ENCODE measurements at places on chromosomes 4 and X.

DNA sequence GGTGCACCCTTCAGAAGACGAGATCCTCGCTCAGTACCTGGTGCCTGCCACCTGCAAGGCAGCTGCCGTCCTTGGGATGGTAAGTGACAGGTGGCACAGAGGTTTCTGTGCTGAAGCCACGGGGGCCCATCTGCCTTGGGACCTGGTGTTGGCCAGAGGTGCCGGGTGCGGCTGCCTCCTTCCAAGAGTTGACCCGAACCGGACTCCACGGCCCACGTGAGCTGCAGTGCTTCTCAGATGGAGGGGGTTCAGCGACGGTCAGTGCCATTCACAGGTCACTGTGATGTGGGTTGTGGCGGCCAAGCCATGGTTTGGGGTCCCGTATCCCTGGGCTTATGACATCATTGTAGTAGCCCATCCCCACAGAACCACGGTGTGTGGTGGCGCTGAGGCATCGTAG, 19.0 kb upstream of the MSANTD1 start:
- no peak for DNase-seq

- no peak for DNase-seq
These were observed 61.1 kb upstream of the VAMP7 start for GRCh38 chrX:155819966-155820491.

GRCh38 chr4:138611721-138612120, 369.6 kb upstream of the SLC7A11 start:
- DNase-seq = no peak

DNA sequence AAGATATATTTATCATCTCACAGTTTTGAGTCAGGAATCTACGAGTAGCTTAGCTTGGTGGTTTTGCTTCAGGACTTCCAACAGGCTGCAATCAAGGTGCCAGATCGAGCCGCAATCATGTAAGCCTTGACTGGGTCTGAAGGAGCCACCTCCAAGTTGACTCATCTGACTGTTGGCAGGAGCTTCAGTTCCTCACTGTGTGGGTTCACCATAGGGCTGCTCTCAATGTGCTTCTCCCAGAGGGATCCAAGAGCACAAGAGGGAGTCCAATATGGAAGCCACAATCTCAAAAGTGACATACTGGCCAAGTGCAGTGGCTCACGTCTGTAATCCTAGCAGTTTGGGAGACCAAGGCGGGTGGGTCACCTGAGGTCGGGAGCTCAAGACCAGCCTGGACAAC, 26.5 kb downstream of the DCHS2 start:
- DNase-seq = no peak

GRCh38 chr4:23166407-23166806, 473.7 kb downstream of the GBA3 start:
- DNase-seq = no peak

DNA sequence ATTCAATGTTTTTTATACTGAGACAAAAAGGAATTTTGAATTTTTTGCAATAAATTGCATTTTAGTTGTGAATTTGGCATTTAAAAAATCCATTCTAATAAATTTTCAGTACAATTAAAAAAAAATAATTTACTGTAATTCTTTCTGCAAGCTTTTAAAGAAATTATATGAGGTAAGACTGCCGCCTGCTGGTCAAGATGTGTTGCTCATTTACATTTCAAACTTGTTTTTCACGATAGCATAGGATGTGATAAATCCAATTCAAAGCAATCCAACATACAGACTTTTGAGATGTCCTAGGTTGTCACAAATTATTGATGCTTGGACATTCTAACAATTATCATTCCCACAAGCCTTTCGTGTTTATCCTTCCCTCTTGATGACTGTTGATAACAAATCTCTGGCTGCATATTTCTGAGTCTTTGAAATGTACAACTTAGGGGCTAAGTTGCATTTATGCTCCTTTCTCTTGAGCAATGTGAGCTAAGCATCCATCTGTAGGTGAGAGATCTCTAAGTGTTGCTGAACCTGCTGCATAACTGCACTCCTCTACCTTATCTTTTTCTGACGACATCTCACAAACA, 21.7 kb upstream of the MFAP3L start:
- no peak for DNase-seq

GRCh38 chrX:31038575-31039326, 33.1 kb downstream of the FTHL17 start:
- no peak for DNase-seq

DNA sequence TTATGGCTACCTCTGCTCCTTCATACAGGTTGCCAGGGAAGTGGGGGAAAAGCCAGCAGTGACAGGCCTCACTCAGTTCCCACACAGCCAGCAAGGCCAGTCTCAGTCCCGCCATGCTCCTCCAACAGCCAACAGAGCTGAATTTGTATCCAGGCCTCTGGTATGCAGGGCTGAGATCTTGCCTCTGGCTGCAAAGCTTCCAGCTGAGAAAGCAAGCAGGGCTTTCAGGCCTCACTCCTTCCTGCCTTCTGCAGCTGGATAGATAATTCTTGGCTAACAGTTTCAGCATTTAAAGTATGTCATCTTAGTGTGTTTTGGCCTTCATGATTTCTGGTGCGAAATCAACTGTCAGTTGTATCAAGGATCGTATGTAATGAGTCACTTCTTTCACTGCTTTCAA, 103.6 kb downstream of the GNL3L start:
- no peak for DNase-seq

Measured in 8988T (cell line).